ENCODE measurements at places on chromosomes 2 and 18.

DNA sequence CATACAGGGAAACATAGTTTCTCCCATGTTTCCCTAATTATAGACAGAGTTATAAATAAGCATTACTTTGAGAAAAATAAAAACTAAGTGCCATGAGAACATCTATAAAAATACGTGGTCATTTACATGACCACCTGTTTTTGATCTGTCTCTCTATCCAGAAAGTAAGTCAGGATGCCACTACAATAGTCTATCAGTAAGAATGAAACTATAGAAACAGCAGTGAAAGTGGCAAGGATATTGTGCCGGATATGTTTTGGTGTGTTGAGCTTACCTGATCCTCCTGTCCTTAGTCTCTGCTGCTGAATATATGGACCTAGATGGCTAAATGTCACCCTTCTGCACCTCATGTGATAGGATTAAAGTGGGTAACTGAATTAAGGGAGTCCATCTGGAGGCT is 512.4 kb downstream of the LRP1B start:
- DNase-seq = no peak

GRCh38 chr18:12006488-12006840 is 25.2 kb downstream of the IMPA2 start:
- DNase-seq = no peak

DNA sequence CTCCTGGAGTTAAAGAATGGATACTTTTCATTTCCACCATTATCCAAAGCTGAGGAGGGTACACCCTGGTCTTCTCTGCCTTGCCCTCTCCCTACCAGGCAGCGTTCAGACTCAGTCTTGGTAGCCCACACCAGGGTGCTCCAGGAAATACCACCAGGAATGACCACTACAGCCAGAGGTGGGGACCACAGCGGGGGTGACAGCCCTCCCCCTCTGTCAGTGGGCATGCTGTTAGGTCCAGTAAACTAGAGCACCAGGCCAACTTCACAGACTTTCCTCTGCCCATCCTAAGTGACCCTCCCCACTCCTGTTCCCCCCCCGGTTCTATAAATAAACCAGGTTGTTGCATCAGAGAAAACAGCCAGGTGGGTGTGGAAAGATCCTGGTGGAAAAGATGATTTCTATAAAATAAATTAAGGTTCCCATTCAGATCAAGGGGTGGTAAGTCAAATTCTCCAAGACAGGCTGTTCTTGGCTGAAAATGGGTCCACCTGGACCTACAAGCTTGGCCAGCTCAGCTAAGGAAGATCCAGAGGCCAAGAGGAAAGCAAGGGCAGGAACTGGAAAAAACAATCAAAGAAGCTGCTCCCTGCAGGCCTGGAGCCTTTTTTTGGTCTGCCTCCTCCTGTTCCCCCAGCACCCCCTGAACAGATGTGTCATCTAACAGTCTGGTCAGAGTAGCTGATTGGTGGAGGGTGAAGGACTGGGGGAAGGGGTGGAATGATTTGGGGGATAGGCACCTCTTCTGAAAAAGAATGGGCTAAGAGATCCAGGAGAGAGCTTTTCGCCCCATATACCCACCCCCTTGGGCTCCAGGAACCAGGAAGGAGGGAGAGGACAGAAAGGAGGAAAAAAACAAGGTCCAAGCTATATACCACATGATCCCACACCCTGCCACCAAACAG is 2.3 kb downstream of the RAB11FIP5 start:
- no peak for DNase-seq

DNA sequence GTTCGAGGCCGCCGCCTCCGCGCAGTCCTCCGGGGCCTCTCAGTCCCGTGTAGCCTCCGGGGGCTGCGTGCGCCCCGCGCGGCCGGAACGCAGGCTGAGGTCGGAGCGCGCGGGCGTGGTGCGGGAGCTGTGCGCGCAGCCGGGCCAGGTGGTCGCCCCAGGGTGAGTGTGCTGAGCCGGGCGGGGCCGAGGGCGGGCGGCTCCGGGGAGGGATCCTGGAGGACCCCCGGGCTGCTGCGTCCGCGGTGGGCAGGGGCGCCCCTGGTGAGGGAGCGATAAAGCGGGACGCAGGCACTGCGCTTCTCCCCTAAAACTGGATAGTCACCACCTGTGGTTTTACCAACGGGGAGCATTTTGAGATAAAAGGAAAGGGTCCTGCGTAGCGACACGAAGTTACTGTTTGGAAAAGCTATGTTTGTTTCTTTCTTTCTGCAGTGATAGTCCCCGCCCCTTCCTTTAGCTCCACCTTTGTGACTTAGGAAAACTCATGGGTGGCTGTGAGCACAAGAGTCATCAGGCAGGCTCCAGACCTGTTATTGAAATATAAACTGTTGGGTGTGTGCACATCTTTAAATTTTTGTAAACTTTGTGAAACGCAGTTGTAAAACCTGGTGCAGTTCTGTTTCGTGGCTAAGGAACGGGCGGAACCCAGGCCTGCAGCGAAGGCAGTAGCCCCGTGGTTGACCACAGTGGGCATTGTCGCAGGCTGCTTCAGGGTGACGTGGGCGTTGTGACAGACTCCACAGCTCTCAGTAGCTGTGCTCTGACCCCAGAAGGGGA is 687 bp downstream of the CTDP1 start:
- no peak for DNase-seq

DNA sequence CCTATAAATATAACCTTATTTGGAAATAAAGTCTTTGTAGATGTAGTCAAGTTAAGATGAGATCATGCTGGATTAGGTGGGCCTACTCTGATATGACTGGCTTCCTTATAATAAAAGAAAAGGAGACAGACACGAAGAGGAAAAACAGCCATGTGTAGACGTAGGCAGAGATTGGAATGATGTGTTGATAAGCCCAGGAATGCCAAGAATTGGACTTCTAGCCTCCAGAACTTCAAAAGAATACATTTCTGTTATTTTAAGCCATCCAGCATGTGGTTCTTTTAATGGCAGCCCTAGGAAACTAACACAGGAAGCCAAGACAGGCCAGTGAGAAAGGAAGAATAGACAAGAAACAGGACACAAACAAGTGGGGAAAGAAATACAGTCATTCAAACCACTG is 68.6 kb downstream of the NYAP2 start:
- no peak for DNase-seq

DNA sequence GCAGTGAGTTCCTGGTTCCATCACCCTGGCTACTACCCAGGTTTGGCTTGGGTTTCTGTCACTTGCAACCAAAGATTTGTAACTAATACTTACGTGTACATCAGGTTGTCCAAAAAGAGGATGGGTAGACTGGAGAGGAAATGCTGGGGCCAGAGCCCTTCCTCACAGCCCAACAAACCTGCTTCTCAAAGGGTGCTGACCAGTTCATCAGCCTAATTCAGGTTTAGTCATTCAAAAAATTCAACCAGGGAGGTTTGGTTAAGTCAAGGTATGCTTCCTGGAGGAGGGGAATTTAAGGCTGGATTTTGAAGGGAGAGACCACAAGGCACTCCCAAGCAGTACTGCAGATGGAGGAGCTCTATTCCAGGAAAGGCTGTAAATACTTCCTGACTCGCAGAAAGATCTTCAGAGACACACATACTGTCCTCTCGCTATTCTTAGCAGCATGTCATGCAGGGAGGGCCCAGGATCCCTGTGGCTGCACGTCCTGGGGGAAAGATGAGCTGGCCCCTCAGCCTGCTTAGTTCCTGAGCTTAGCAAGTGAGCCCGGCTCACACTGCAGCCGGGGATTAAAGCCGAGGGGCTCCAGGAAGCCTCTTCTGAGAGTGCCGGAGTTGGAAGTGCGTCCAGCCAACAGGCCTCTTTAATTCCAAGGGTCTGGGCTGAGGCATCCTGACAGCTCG is 40.0 kb upstream of the BIN1 start:
- no peak for DNase-seq

- DNase-seq = no peak
These were observed 56.1 kb downstream of the SETBP1 start for GRCh38 chr18:44736664-44737380.

GRCh38 chr2:12192762-12193161 is 446.3 kb downstream of the LPIN1 start:
- no peak for DNase-seq

GRCh38 chr2:71788601-71789240 is 335.4 kb downstream of the DYSF start:
- no peak for DNase-seq

DNA sequence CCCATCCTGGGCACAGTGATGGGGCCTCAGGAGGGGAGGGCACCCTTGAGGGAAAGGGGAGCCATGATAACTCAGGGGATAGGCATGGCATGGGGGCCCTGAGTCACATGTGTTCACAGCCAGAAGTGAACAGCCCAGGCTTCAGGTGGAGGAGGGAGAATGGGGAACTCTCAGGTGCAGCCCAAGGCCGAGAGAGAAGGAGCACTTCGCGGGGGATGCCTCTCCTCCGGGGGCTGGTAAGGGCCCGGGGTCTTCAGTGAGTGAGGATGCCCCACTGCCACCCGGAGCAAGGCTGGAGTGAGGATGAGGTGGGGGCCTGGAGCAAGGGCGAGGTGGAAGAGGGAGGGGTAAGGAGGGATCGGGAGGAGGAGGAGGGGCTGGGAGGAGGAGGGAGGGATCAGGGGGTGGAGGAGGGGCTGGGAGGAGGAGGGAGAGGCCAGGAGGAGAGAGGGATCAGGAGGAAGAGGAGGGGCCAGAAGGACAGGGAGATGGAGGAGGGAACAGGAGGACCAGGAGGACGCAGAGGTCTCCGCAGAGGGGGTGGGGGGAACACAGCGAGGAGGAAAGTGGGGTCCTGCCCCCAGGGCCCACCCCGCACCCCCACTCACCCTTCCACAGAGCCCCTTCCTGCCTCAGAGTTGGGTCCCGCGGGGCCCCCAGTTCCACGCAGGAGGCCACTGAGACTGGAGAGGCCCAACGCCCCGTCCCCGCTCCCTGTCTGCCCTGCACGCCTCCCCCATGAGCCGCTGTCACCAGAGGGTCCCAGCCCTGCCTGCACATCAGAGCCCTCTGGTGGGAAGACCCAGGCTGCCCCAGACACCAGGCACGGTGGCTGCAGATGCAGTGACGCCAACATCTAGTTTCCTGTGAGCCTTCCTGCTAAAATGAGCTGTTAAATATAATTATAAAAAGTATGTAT is 42.8 kb downstream of the RAMP1 start:
- DNase-seq = no peak

DNA sequence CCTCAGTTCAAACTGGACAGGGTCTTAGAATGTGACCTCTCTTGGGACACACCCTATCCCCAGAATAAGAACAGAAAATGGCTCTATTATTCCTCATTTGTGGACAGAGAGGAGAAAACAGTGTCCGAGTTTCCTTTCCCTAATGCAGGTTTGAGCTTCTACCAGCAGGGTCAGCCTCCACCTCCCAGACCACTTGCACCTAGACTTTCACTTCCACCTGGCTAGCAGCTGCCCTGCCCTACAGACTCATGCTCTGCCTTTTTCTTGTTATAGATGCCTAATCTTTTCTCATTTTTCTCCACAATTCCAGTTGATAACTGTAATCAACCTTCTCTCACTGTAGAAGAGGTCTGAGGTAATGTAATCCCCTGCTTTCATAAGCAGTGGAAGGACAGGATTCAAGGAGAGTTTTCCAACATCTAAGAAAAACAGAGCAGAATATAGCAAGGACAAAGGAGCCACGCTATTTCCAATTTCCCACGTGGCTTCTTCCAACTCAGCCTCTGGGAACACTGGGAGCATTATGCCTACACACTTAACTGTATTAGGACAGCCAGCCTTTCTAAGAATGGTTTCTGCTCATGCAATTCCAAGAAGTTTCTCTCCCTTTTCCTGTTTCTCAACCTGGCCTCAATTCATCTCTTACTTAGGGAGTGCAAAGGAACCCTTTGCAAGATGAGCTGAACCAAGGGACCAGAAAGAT is 239.8 kb downstream of the BCL11A start:
- DNase-seq = no peak

DNA sequence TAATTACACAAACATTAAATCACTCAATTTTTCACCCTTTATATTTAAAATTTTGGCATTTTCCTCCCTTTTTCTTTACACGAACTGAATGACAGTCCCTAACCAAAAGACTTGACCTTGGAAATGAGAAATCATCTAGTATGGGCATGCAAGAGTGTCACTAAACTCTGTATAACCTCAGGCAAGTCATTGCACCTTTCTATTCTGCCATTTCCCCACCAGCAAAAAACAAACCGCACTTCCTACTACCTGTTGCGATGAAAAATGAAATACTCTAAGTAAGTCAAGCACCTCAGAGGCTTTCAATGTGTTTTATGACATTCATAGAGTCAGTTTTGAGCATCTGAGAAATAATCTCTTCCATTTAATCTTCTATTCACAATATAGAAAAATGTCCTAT is 44.1 kb downstream of the ANKRD44 start:
- no peak for DNase-seq

- DNase-seq = peak; percentile 31
These were observed 774 bp downstream of the MSH6 start for GRCh38 chr2:47783486-47784351.

- DNase-seq = no peak
These were observed 52.9 kb downstream of the OSBPL6 start for GRCh38 chr2:178247250-178247649.

DNA sequence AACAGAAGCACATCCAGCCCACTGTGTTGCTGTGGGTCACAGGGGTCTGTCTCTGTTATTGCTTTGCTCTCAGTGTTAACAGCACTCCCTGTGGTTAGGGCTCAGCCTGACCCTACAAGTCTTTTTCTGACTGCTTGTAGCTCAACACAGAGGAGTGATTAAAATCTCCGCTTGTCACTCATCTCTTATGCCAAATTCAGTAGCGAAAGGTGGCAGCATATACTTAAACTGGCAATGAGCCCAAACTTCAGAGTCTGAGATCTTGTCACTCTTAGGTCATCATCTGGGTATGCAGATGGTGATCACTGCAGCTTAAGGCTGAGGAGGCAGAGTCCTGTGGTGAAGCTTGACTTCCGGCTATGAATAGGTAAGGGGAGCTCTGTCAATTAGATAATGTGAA is 63.3 kb upstream of the CSRNP3 start:
- no peak for DNase-seq

GRCh38 chr18:79829136-79829854 is 31.6 kb downstream of the KCNG2 start:
- DNase-seq = no peak

- no peak for DNase-seq
These were observed 28.2 kb upstream of the TNP1 start for GRCh38 chr2:216888081-216888480.

GRCh38 chr2:163264341-163264740 is 425.8 kb upstream of the KCNH7 start:
- no peak for DNase-seq

- no peak for DNase-seq
These were observed 104.6 kb downstream of the LDLRAD4 start for GRCh38 chr18:13323186-13323585.

GRCh38 chr2:186065491-186065890 is 326.9 kb downstream of the FSIP2 start:
- DNase-seq = no peak

DNA sequence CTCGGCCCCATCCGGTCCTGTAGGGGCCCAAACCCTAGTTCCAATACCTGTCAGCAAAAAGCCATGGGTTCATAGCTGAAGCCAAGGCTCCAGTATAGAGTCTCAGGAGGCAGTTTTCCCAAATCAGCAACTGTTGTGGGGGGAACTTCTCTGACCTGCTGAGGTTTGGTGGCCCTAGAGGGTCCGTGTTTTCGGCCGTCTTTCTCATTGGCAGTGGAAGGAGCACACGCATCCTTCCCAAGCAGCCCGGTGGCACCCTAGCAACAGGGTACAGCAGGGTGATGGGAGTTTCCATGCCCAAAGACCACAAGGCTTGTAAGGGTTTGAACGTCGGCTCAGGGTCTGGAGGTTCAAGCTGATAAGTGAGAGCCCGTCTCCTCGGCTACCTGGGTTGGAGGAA is 6.6 kb downstream of the FOSL2 start:
- DNase-seq = no peak
